Stomach (tissue), 19 donors: ENCODE measurements at places on chromosomes 11 and 22. TPM values are rescaled to one million over a fixed set of nuclear protein-coding genes. Genes with fewer than 3 reads are reported as not detected.

The ATP5MG gene
- total RNA-seq = 152 TPM

The ABCC8 gene
- 34.5 TPM for total RNA-seq

The OVCH2 gene
- not detected for total RNA-seq

The OR8G5 gene
- total RNA-seq = not detected

GRCh38 chr22:19127329-19128008, 3.6 kb upstream of the TSSK2 start:
- DNase-seq = no peak

- no peak for DNase-seq
These were observed 22.5 kb downstream of the TECTA start for GRCh38 chr11:121123496-121124069.

GRCh38 chr11:133123366-133123765, 408.9 kb downstream of the OPCML start:
- DNase-seq = no peak

DNA sequence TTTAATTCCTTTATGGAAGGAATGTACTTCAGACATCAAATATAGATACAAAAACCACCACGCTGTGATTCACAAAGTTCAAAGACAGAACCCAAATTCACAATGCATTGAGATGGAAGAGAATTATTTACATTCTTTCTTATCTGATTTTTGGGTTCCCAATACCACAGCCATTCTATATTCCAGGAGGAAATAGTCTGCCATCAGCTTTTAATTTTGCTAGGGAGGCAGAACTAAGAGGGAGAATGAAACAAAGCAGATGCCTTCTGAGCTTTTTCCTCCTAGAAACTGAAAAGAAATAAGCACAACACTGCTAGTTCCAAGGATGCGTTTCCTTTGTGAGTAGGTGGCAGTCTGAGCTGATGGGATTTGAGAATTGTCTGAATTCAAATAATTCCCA, 283.0 kb upstream of the NARS2 start:
- DNase-seq = no peak

- no peak for DNase-seq
These were observed 49.7 kb upstream of the SHISAL1 start for GRCh38 chr22:44362249-44363012.
